M059J (cell line): ENCODE measurements at places on chromosomes 3 and 15. TPM values are rescaled to one million over a fixed set of nuclear protein-coding genes. Genes with fewer than 3 reads are reported as not detected.

RPS27L gene
- total RNA-seq = 131 and 242 TPM in 2 replicates

RPP25 gene
- 0.07 and 0.10 TPM in 2 replicates for total RNA-seq

IL20RB gene
- total RNA-seq = 1.7 and 2.4 TPM in 2 replicates

GREM1 gene
- not detected in 2 replicates for total RNA-seq

FEZF2 gene
- not detected in 2 replicates for total RNA-seq

SPINK8 gene
- not detected in 2 replicates for total RNA-seq

ZSCAN2 gene
- total RNA-seq = 2.4 and 7.5 TPM in 2 replicates
